Kidney (tissue), 22 donors: ENCODE measurements at places on chromosomes 6 and 20.

GRCh38 chr6:40585223-40585622 lies 1.9 kb downstream of the LRFN2 start:
- DNase-seq: no peak

DNA sequence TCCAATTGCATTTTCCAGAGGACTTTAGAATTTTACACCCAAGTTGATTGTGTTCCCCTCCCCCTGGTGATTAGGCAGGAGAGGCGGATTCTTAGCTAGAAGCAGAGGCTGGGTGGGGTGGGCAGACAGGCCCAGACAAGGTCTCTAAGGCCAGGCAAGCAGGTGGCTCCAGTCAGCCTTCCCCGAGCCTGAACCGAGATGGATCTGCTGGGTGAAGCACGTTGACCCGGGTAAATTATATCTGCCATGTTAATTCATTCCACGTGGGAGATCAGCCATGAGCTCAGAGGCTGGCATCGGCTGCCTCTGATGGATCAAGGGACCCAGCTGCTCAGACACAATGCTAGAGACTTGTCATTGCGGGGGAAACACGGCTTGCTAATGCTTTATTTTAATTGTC lies 159.5 kb upstream of the MAFB start:
- peak; percentile 80 for DNase-seq

GRCh38 chr6:109713097-109713496 lies 22.0 kb downstream of the FIG4 start:
- DNase-seq: peak; percentile 45

GRCh38 chr6:46933751-46934150 lies 12.0 kb upstream of the ADGRF5 start:
- DNase-seq: no peak

- DNase-seq: no peak
Observed at GRCh38 chr6:15985379-15985959, 143.4 kb upstream of the MYLIP start.

GRCh38 chr6:138526822-138527235 lies 27.5 kb upstream of the NHSL1 start:
- no peak for DNase-seq

GRCh38 chr20:2783908-2784566 lies 16.4 kb downstream of the CPXM1 start:
- no peak for DNase-seq

GRCh38 chr6:167757249-167757648 lies 69.5 kb upstream of the AFDN start:
- no peak for DNase-seq

DNA sequence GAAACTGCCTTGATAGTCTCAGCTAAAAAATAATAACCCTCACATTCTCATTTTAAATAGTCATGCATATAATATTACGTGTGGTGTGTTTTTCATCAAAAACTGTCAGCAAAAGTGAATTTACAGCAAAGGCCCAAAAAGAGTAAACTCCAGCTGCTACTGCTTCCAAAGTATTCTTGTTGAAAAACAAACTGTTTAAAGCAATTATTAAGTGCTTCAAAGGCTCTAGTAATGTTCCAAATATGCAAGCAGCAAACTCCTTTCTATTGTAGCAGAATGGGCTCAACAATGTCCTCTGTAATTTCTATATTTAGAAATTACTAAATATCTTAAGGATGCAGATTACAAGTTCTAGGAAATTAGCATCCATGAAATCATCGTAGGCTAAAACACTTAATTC lies 280.0 kb upstream of the TBX18 start:
- DNase-seq: no peak

GRCh38 chr20:4633780-4634179 lies 87.9 kb upstream of the PRND start:
- DNase-seq: no peak

- no peak for DNase-seq
Observed at GRCh38 chr6:161943561-161943960, 669.7 kb upstream of the AGPAT4 start.

GRCh38 chr20:29300579-29301551 lies 1956.6 kb upstream of the DEFB115 start:
- DNase-seq: peak; percentile 77

- DNase-seq: no peak
Observed at GRCh38 chr20:57598060-57598459, 22.2 kb downstream of the ZBP1 start.

DNA sequence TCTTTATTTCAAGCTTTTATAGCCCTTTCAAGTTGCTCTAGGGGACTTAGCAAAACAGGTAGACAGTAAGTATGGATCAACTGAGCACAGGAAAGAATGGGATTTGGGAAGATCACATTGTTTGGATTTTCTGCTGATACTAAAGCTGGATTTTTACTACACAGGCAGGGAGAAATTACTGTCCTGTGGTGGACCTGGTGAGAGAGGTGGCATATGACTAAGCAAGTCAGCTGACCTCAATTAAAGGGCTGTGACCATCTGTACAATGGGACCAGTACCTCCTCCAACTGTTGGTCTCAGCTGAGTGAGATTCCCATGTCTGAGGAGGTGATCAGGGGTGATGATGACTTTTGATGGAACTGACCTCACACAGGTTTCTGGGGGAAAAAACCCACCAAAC lies 28.0 kb downstream of the RREB1 start:
- DNase-seq: no peak

DNA sequence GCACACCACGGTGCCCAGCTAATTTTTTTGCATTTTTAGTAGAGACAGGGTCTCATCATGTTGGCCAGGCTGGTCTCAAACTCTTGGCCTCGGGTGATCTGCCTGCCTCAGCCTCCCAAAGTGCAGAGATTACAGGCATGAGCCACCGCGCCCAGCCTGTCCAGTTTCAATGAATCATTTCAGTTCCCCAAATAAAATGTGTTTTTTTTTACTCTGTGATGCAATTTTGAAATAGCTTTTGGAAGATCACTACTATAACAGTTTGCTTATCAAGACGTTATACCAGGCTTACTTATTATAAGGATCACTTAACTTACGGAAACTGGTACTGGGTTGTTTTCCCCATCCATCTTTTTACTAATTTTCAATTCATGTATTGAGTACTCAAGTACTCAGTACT lies 80.0 kb downstream of the SAMD5 start:
- DNase-seq: no peak

DNA sequence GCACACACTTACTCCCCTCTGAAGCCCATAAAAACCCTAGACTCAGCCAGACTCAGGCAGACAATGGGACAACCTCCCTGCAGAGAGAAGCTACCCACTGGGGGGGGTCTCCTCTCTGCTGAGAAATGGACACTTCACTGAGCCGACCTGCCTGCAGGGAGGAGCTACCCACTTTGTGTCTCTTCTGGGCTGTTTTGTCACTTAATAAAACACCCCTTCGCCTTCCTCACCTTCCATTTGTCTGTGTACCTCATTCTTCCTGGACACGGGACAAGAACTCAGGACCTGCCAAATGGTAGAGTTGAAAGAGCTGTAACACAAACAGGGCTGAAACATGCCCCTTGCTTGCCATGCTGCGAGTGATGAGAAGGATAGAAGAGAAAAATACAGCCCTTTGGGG lies 151.7 kb upstream of the HDDC2 start:
- DNase-seq: no peak

GRCh38 chr6:142271476-142271875 lies 30.3 kb upstream of the ADGRG6 start:
- no peak for DNase-seq

GRCh38 chr6:113447088-113447831 lies 409.9 kb upstream of the MARCKS start:
- DNase-seq: no peak

DNA sequence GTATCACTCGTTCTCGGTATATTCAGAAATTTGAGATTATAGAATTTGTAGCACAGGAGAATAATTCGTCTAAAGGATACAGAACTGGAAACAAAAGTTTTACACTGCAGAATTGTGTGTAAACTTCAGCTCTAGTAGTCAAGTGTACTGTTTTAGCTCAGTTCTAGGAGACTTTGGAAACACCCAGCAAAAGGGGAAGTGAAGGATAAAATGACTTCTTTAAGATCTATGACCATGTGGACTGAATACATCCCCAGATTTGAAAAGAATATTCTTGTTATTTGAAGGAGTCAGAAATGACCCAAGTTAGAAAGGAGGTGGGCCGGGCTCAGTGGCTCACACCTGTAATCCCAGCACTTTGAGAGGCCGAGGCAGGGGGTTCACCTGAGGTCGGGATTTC lies 174.0 kb upstream of the FOXQ1 start:
- DNase-seq: no peak

- DNase-seq: peak; percentile 35
Observed at GRCh38 chr6:43916924-43917877, 147.2 kb downstream of the VEGFA start.

- DNase-seq: no peak
Observed at GRCh38 chr20:51930775-51931174, 128.5 kb upstream of the SALL4 start.

- no peak for DNase-seq
Observed at GRCh38 chr20:46604551-46605133, 46.6 kb downstream of the SLC13A3 start.

DNA sequence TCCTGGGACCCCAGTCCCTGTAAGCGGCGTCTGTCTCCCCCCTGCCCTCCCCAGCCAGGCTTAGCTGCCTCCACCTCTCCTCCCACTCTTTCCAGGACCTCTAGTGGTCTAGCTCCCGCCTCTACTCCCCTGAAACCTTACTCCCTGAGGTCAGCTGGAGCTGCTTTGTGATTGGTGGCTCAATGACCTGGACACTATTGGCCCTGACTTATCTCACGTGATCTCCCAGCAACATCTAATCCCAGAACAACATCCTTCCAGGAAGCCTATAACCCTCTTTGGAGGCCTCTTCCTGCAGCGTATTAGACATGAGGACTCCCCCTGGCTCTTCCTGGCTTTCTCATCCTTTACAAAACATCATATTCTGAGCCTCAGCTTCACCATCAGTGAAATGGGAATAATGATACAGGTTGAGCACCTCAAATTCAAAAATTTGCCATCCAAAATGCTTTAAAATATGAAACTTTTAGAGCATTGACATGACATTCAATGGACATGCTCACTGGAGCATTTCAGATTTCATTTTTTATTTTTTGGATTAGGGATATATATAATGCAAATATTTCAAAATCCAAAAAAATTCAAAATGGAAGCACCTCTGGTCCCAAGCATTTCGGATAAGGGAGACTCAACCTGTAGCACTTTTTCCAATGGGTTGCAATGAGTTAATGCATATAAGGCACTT lies 16.3 kb upstream of the SRC start:
- no peak for DNase-seq

GRCh38 chr6:142200846-142201628 lies 54.0 kb downstream of the VTA1 start:
- no peak for DNase-seq

DNA sequence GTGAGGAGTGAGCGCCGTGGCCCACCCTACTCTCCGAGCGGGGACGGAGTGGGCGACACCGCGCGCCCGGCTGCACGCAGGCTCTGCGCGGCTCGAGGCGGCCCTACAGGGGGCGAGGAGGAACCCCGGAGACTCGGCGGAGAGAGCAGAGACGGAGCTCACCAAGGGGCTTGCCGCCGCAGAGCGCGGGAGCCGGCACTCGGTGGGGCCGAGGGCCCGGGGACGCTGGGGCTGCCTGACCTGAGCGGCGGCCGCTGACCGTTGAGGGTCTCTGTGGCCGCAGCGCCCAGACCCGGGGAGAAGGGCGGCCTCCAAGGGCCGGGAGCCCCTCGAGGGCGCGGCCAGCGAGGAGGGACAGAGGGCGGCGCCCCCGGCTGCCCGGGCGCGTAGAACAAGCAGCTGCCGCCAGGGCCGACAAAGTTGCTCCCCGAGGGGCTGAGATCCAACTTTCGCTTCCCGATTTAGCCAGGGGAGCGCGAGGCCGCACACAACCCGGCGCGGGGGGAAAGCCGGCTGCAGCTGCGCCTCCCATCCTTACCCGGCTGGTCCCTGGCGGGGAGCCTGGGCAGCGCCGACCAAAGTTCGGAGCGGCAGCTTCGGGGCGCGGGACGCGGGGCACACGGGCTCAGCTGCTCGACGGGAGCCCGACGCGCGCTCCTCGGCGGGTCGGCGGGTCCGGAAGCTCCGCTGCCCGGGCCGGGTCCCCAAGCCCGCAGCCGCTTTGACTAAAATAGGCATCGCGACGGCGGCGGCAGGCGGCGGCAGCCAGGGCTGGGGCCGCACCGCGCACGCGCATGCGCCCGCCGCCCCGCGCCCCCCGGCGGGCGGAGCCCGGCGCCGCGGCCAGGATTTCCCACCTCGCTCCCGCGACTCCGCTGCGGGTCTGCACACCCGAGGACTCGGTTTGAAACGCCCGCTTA lies 43.1 kb downstream of the POPDC3 start:
- DNase-seq: peak; percentile 53

GRCh38 chr6:128558924-128559323 lies 38.5 kb upstream of the PTPRK start:
- no peak for DNase-seq

- peak; percentile 88 for DNase-seq
Observed at GRCh38 chr6:28980852-28981430, 24.2 kb downstream of the ZNF311 start.

DNA sequence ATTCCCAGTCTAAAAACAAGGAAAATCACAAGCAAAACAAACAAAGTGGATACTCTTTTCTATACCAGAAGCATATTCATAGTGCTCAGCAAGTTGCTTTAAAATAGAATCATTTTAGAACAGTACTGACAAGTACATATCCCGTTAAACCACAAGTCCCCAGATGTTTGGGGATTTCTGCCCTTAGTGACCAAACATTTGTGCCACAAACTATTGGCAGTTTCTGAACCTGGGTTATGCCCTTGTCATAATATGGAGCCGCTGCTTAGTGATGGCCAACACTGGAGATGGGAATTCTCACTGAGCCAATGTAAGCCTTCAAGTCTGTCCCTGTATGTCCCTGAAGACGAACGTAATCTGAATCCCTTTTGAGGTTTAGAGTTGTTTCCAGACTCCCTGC lies 436.7 kb upstream of the JAG1 start:
- DNase-seq: no peak

DNA sequence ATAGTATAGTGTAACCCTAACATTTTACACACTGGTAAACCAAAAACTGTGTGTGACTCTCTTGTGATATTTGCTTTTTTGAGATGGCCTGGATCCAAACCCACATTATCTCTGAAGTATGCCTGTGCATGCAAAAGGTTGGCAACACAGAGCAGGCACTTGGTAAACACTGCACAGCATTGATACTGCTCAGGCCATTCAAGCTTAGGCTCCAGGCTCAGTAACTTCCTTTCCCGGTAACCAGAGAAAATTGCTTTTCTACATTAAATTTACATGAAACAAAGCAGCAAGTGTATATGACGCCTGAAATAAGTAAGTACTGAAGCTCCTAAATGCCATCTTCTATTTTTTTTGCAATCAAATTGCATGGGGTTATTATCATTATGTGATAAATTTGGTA lies 205.7 kb downstream of the EPM2A start:
- no peak for DNase-seq
